Stimulated activated CD4-positive, alpha-beta T cell treated with anti-CD3 and anti-CD28 coated beads, Interleukin-2, amount 100 ng/mL, for 48 hours (primary cell): ENCODE measurements at places on chromosomes 1 and 21.

DNA sequence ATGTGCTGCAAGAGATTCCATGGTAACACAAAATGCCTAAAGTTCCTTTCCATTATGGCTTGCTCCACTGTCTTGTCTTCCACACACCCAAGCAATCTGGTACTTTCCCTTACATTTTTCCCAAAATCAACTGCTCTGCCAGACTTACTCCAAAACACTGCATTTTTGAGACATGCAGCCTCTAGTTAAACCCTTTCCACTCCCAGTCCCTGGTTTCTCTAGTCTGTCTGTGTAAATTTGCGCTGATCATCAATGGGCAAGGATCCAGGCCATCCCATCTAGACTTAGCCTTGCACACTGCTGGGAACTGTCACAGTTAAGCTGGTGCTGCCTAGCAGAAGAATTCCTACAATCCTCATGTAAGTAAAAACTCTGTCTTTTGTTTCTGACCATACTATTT, 47.8 kb downstream of the DAB1 start:
- DNase-seq = no peak

DNA sequence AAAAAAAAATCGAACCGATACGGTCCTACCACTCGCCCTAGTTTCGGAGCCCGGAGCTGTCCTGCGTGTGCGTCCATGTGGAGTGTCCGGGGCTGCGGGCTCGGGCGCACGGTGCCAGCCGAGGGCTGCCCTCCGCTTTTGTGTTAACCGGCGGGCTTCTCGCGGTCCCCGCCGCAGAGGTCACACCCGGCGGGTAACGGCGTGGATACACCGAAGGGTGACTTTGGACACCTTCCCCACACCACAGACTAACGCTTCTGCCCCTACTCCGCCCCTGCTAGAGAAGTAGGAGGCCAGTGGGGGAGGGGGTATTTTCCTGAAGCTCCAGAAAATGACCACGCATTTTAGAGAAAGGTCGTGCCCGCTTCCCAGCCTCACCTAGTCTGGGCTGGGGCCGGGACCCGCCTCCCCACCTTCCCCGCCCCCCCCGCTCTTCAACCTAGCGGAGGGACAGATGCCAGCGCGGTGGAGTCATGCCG, 609 bp upstream of the ATF3 start:
- DNase-seq = no peak

GRCh38 chr1:41751804-41752513, 166.8 kb downstream of the HIVEP3 start:
- DNase-seq = no peak

- peak; percentile 12 for DNase-seq
Observed at GRCh38 chr1:207752456-207752998, 673 bp downstream of the CD46 start.

DNA sequence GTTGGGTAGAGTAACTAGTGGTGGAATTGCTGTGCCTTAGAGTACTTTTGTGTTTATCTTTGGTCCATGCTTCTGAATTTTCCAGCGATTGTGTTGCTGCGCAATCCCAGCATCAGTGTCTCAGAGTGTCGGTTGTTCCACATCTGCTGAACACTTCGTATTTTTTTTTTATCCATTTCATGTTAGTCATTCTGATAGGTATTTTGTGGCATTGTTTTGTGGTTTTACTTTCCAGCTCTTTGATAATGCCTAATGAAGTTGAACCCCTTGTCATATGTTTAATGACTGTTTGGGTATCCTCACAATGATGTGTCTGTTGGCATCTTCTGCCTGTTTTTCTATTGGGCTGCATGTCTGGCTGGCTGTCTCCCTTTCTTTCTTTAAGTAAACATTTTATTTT, 13.6 kb downstream of the TUFT1 start:
- no peak for DNase-seq

DNA sequence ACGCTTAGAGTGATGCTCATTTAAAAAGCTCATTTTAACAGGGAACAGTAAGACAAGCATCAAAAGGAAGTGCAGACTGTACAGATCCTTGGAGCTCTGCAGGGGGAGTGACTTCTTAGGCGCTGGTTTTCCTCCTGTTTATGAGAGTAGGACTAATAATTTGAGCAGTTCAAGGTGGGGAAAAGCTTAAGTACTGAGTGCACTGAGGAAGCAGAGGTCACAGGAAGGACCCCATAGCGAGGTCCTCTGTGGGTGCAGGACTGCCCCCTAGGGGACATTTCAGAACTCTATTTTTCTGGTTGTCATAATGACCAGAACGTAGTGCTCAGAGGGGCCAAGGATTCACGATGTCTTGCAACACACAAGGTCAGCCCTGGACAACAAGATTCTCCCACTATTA, 112.1 kb downstream of the HLCS start:
- DNase-seq = peak; percentile 35

- no peak for DNase-seq
Observed at GRCh38 chr1:70044832-70045231, 160.5 kb downstream of the LRRC40 start.

DNA sequence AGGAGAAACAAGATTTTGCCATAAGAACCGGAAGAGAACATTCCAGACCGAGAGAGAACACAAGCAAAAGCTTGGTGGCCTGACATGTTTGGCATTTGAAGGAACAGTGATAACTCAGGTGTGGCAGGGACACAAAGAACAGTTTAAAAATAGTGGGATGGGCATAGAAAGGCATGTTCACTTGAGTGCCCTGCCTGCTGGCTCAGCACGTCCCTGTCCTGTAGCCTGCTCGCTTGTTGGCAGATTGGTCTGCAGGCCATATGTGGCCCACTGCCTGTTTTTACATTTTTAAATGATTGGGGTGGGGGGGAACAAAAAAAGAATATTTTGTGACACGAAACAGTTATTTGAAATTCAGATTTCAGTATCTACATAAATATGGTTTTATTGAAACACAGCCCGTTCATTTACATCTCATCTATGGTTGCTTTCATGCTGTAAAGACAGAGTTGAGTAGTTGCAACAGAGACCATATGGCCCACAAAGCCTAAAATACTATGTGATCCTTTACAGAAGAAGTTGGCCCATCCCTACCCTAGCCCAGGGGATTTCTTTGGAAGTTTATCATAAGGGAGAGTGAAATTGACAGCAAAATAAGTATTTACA, 100.7 kb downstream of the RGL1 start:
- no peak for DNase-seq

- DNase-seq = no peak
Observed at GRCh38 chr1:171739656-171740055, 2.2 kb downstream of the VAMP4 start.

DNA sequence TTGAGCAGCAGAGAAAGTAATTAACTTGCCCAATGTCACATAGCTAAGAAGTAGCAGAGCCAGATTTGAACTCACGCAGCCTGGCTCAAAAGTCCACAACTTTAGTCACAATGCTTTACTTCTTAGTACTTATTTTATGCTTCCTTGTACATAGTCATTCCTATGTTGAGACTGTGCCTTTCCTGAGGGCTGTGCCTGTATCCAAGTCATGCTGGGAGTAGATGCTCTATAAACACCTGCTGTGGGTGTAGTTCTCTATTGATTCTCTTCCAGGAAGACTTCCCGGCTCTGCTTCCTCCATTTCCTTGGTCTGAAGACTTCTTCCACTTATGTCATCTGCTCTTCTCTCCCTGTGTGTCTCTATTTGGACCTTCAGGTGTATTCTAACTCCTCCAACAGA, 16.6 kb downstream of the IQGAP3 start:
- no peak for DNase-seq

DNA sequence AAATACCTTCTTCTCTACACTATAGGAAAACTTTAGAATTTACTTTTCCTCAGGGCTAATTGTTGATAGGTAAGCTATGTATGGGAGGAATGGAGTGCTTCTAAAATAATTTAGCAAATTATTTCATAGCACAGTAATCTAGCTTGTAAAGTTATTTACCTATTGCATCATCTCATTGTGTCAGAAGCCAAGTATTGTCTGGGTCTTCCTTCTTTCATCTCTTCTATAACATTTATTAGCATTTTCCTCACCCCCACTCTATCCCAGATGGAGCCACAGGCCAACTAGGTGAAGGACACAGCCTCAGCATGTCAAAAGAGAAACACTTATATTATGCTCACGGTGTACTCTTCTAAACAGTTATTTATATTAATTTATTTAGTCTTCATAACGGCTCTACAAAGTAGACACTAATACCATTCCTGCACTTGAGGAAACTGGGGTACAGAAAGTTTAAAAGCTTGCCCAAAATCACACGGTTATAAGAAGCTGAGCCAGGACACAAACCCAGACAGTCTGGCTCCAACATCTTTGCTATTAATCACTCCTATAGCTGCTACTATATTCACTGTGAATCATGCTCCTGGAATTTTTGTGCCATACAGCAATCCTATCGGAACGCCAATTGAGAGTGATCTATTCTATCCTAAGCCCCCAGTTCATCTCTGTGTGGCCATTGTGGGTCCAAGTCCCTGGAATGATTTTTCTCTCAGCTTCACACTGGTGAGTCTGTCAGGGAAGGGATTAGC, 43.1 kb downstream of the OR10J5 start:
- DNase-seq = no peak

DNA sequence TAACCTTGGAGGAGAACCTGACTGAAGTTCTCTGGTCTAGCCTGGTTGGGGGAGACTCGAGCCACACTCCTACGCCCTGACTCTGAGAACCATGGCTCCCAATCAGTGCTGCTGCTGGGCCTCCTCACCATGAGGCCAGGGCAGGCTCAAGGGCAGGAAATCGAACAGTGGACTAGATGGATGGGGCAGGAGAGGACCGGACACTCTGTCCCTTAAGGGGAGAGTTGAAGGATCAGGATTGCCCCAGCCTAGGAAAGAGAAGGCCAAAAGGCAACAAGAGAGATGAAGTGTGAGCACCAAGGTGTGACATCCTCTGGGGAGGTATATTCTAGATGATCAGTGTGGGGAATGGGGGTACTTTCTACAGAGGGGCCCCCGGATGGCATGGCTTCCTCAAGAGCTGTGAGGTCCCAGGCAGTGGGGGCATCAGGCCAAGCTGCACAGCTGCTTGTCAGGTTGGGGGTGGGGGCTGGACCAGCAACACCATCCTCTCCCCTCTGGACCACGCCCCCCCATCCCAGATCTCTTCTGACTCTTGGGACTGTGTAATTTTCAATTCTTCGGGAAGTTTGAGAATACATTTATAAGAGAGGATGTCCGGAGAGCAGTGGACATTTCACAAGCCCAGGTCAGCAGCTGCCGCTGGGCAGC, 34.0 kb downstream of the MX1 start:
- DNase-seq = no peak
